ENCODE measurements at places on chromosomes 4 and X. TPM values are rescaled to one million over a fixed set of nuclear protein-coding genes. Genes with fewer than 3 reads are reported as not detected.

OTUD6A gene
- total RNA-seq = not detected

ITIH6 gene
- not detected for total RNA-seq

TACR3 gene
- total RNA-seq = not detected

GABRE gene
- 33.7 TPM for total RNA-seq

RAB40A gene
- total RNA-seq = not detected

SPINK2 gene
- total RNA-seq = not detected

VSIG4 gene
- not detected for total RNA-seq

CLIC2 gene
- total RNA-seq = 0.08 TPM

CPE gene
- 1.4 TPM for total RNA-seq

NKX3-2 gene
- total RNA-seq = 0.09 TPM

HSFX4 gene
- not detected for total RNA-seq

UNC5C gene
- total RNA-seq = not detected

TMEM271 gene
- total RNA-seq = not detected

TEX13C gene
- not detected for total RNA-seq

MAP3K15 gene
- 1.7 TPM for total RNA-seq

DHX15 gene
- total RNA-seq = 116 TPM

SGCB gene
- total RNA-seq = 18.8 TPM

GAK gene
- 31.9 TPM for total RNA-seq

RXFP1 gene
- total RNA-seq = not detected

LEF1 gene
- total RNA-seq = not detected

SLC6A14 gene
- not detected for total RNA-seq

DUSP9 gene
- 1.4 TPM for total RNA-seq

RGN gene
- total RNA-seq = not detected

COL4A6 gene
- 15.5 TPM for total RNA-seq

DCX gene
- not detected for total RNA-seq

BANK1 gene
- 1.1 TPM for total RNA-seq

PWWP3B gene
- total RNA-seq = not detected

SPANXA1 gene
- total RNA-seq = not detected

NUDT10 gene
- 0.62 TPM for total RNA-seq

MAMLD1 gene
- 9.3 TPM for total RNA-seq

ASB9 gene
- 20.8 TPM for total RNA-seq

ERAS gene
- total RNA-seq = not detected

IL1RAPL2 gene
- not detected for total RNA-seq

TMEM35A gene
- total RNA-seq = not detected

F11 gene
- total RNA-seq = not detected

MUC7 gene
- total RNA-seq = not detected

PPP1R2C gene
- not detected for total RNA-seq

SPATA4 gene
- total RNA-seq = not detected

TLR8 gene
- not detected for total RNA-seq

ENPP6 gene
- not detected for total RNA-seq

NMU gene
- 0.74 TPM for total RNA-seq

ZCCHC4 gene
- total RNA-seq = 5.1 TPM

Measured in A549 treated with RU486 at 1 μM for 4 hours (cell line).